ENCODE measurements at places on chromosomes 3 and 15.

DNA sequence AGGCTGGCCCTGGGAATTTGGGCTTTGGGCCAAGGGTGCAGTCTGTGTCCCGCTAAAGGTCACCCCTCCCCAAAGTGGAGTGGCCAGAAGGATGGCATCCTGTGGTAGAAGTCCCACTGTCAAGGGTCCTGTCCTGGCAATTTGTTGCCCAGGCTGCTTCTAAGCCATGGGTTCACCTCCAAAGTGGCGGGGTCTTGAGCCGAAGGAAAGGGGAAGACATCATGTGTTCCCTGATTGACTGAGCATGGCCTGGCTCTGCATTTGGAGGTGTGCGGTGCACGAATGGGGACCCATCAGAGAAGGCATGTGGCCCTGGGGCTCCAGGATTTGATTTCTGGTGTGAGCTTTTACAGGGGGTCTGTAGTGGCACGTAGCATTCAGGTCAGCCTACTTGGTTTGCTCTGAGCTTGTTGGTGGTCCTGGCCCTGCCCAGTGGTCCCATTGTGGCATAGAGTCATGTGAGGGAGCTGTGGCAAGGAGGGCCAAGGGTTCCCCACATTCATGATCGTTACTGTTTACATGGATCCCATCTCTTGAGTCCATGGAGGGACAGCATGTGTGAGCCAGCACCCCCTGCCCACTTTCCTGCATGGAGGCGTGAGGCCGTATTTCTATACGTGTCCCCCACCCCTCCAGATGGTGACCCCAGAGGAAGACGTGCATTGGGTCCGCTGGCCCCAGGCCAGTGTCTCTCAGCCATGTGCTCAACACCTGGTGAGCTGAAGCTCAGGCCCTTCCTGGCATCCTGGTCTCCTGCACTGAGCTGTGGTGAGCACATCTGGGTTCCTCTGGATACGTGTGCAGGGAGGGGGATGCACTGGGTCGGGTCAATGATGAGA, 225.1 kb downstream of the SNRPN start:
- no peak for DNase-seq

GRCh38 chr3:95123104-95123503, 1060.2 kb downstream of the NSUN3 start:
- no peak for DNase-seq

- DNase-seq = no peak
Observed at GRCh38 chr3:45874677-45875346, 11.5 kb upstream of the CCR9 start.

- DNase-seq = no peak
Observed at GRCh38 chr3:134378818-134379217, 4.6 kb upstream of the AMOTL2 start.

GRCh38 chr3:36876181-36876936, 68.5 kb downstream of the TRANK1 start:
- peak; percentile 66 for DNase-seq

DNA sequence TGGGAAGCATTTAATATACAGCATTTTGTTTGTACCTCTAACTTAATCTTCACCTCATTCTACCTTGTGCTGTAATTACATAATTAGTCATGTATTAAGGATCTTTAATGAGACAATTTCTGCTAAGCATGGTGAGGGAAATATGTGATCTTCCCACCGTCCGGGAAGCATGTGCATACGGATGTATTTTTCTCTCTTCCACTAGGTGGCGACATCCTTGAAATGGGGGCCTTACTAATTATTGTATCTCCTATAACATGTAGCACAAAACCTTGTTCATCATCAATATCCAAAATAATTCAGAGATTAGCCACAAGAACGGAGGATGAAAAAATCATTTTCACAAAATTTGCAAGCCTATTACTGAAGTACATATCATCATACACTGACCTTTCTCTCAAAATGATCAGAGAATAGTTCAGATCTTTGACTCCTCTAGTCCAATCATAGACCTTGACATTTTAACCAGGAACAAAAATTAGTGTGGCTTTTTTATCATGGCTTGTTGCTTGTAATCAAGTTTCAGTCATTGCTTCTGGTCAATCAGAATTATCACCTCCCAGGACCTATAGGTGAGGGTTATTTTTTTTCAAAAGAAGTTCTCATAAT, 148.9 kb upstream of the GBE1 start:
- DNase-seq = peak; percentile 64

GRCh38 chr3:8982509-8982908, 19.2 kb upstream of the RAD18 start:
- peak; percentile 85 for DNase-seq

DNA sequence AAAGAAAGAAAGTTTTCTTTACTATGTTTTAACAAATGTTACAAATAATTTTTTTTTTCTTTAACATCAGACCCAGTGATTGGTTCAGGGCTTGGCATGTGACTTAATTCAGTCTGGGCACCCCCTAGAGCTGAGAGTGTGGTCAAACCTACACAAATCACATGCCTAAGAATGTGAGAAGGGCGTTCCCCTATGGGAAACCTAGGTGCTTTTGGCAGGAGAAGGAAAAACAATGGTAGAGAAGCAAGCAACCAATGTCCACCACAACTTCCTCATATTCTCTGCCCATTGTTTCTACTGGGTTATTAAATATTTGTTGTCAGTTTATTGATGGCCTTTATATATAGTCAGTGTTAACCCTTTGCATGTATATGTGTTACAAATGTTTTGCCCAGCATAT, 21.4 kb upstream of the PIAS1 start:
- DNase-seq = peak; percentile 61

GRCh38 chr3:114451051-114451451, 157.2 kb downstream of the TIGIT start:
- no peak for DNase-seq

DNA sequence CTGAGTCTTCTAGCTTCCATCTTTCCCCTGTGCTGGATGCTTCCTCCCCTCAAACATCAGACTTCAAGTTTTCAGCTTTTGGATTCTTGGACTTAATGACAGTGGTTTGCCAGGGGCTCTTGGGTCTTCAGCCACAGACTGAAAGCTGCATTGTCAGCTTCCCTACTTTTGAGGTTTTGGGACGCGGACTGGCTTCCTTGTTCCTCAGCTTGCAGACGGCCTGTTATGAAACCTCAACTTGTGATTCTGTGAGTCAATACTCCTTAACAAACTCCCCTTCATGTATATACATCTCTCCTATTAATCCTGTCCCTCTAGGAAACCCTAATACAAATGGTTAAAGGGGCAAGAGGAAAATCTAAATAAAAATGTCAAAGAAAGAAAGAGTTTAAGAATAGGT, 100.1 kb downstream of the ABI3BP start:
- DNase-seq = peak; percentile 81

- no peak for DNase-seq
Observed at GRCh38 chr3:180656406-180656805, 22.9 kb downstream of the CCDC39 start.

All from suppressor macrophage treated with lipopolysaccharide for 4 hours (primary cell).